Ascending aorta (tissue), 2 donors: ENCODE measurements at places on chromosomes 1 and 21.

DNA sequence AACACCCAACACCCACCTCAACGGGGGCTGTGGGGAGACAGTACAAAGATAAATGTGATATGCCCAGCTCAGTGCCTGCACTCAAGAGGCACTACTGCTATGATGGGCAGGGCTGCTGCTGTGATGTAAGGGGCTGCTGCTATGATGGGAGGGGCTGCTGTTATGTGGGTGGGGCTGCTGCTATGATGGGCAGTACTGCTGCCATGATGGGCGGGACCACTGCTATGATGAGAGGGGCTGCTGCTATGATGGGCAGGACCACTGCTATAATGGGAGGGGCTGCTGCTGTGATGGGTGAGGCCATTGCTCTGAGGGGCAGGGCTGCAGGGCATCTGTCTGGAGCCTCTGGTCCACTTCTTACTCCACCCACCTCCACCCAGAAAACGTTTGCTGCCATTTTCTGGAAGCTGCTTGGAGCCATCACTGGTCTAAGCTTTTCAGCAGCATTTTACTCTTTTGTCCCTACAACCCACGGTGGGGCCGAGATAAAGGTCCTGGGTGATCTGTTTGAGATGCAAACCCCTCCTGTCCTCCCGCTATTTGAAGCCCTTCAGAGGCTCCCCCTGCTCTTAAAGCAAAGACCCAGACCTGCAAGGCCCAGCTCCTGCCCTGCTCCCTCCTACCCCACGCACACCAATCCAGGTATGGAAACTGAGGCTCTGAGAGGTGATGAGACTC lies 656.9 kb downstream of the PTPRU start:
- DNase-seq: no peak
- H3K4me3 ChIP-seq: no peak overlapping the region
- H3K27me3 ChIP-seq: no peaks in the 10 kb centered on the region
- H3K4me1 ChIP-seq: no peaks in the 10 kb centered on the region

DNA sequence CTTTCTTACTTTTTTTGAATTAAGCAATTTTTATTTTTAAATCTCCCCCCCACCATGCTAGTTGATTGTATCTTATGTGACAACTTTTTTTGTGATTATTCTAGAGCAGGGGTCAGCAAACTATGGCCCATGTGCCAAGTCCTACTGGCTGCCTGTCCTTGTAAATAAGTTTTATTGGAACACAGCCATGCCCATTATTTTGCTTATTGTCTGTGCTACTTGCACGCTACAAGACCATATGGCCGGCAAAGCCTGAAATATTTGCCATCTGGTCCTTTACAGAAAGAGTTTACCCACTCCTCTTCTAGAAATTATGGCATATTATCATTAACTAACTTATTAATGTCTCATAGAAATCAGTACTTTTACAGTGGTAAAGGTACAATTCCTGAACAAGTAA lies 51.7 kb downstream of the AK5 start:
- H3K27me3 ChIP-seq: no peaks in the 10 kb centered on the region
- no peak for DNase-seq
- no peak overlapping the region for H3K4me3 ChIP-seq
- no peaks in the 10 kb centered on the region for H3K36me3 ChIP-seq

DNA sequence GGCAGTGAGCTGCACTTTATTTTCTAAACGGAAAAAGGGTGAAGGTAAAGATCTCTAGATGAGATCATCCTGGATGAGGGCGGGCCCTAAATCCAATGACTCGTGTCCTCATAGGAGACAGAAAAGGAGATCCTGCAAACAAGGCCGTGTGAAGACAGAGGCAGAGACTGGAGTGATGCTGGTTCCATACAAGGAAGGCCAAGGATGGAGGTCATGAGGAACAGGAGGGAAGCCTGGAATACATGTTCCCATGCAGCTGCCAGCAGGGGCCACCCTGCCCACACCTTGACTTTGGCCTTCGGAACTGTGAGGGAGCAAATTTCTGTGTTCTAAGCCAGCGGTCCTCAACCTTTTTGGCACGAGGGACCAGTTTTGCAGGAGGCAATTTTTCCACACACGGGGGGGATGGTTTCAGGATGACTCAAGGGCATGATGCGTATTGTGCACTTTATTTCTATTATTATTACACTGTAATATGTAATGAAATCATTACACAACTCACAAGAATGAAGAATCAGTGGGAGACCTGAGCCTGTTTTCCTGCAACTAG lies 94.3 kb downstream of the PSMG1 start:
- peak overlapping the region; percentile 97 for H3K27ac ChIP-seq
- H3K27me3 ChIP-seq: no peaks in the 10 kb centered on the region
- DNase-seq: peak; percentile 94
- H3K4me1 ChIP-seq: peaks cover 33% of the 10 kb centered on the region
- no peaks in the 10 kb centered on the region for H3K36me3 ChIP-seq
- H3K4me3 ChIP-seq: no peak overlapping the region

DNA sequence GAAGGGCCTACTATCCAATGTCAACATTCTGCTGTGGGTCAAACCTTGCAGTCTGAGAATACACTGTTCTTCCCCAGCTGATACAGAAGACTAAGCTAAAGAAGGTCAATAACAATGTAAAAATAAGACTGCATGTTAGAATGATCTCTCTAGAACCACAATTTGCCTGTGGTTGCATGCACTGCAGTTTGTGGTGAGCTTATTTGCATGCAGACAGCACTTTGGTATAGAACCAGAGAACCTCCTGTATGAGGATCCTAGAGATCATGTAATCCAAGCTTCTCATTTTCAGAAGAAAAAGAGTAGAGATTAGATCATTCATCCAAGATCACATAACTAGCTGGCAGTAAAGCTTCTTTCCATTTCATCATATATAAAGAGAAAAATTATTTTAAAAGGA lies 15.8 kb downstream of the SYNJ1 start:
- no peaks in the 10 kb centered on the region for H3K4me1 ChIP-seq
- DNase-seq: no peak
- no peak overlapping the region for H3K4me3 ChIP-seq
- H3K27ac ChIP-seq: no peak overlapping the region

- DNase-seq: peak; percentile 76
- H3K4me3 ChIP-seq: no peak overlapping the region
- peak overlapping the region; percentile 82 for H3K27ac ChIP-seq
- no peaks in the 10 kb centered on the region for H3K36me3 ChIP-seq
Observed at GRCh38 chr1:203692565-203693470, 66.2 kb downstream of the ATP2B4 start.

DNA sequence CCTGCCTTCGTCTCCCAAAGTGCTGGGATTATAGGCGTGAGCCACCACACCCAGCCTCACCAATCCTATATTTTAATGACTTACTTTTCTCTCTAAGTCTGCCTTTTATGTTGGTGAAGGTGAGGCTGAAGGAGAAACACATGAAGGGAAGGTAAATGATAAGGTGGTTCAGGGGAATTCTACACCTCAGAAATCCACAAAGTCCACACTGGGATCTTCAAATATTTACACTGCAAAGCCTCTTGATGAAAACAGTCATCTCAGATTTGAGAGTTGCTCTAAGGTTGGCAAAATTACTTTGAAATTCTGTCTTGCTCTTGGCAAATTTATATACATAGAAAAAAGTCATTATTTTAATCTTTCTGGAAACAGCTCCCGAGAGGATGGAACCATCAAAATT lies 42.0 kb upstream of the CACHD1 start:
- no peaks in the 10 kb centered on the region for H3K36me3 ChIP-seq
- no peak overlapping the region for H3K27ac ChIP-seq
- no peaks in the 10 kb centered on the region for H3K27me3 ChIP-seq
- H3K4me3 ChIP-seq: no peak overlapping the region
- DNase-seq: no peak
